ENCODE measurements at places on chromosomes 3 and 15.

GRCh38 chr15:38029736-38030135, 95.3 kb downstream of the TMCO5A start:
- no peak for DNase-seq

- no peak for DNase-seq
Observed at GRCh38 chr3:32818970-32819511, 1.2 kb downstream of the TRIM71 start.

GRCh38 chr3:50299929-50300680, 900 bp upstream of the HYAL3 start:
- DNase-seq = no peak

DNA sequence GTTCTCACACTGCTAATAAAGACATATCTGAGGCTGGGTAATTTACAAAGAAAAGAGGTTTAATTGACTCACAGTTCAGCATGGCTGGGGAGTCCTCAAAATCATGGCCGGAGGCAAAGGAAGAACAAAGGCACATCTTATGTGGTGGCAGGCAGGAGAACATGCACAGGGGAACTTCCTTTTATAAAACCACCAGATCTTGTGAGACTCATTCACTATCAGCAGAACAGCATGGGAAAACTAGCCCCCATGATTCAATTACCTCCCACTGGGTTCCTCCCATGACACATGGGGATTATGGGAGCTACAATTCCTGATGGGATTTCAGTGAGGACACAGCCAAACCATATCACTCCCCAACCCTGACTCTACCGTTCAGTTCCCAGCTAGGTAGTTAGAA, 59.7 kb upstream of the MINAR1 start:
- DNase-seq = no peak

- peak; percentile 36 for DNase-seq
Observed at GRCh38 chr3:185824051-185825005, 514 bp downstream of the IGF2BP2 start.

DNA sequence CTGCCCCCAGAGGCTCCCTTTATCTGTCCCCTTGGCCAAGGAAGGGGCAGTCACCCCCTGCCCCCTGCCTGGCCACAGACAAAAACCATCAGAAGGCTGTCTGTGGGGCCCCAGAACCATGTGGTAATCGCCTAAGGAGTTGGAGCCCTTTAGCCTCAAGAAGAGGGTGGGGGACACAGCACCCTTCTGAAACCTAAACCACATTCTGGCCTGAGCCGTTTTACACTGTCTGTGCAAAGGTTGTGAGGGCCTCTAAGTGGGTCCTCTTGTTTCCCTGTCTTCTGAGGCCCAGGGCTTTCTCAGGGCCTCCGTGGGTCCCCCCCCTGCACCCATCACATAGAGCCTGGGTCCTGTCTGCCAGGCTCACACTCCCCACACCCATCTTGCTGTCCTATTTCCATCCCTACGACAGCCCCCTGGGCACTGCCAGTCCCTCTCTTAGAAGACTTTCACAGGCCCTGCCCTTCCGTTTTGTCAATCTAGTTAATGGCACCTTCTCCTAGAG, 17.9 kb upstream of the RPUSD3 start:
- no peak for DNase-seq

DNA sequence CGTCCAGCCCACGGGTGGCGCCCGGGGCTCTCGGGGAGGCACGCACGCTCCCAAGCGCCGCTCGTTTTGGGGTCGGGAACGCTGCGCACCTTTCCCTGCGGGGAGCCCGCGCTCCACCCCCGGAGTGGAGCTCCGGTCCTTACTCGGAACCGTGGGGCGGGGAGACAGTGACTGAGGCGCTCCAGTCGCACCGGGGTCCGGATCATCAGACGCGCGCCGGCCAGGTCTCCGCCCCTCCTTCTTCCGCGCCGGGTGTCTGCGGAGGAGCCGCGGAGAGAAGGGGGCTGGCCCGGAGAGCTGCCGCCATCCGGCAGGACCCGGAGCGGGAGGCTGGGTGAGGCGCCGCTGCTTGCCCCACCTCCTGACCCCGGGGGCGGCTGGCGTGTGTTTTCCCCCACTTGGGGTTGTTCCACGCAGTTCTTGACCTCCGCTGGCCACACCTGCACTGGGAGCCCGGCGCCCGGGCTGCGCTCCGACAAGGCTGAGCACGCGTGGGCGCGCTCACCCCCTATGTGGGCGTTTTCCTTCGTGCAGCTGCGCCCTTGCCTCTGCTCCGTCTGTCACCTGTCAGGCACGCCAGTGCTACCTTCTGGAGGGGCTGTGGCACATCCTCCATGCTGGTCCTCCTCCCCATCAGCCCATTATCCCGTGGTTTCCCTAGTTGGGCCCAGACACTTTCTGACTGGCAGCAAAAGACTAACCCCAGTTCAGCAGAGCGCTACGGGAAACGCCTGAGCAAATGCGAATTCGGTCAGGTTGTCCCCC, at the start of gene MCF2L2:
Gene MCF2L2, minus strand, starts transcription at position 173 of the 765 bp plus-strand sequence. CDS start 642 bp downstream, outside the sequence.
- DNase-seq = peak; percentile 84

GRCh38 chr15:48774484-48774883, 36.4 kb downstream of the CEP152 start:
- no peak for DNase-seq

GRCh38 chr15:66390678-66391077, 4.0 kb downstream of the MAP2K1 start:
- DNase-seq = no peak

GRCh38 chr15:62783303-62783957, 259.1 kb upstream of the TPM1 start:
- no peak for DNase-seq

GRCh38 chr3:142027300-142027699, 122.0 kb downstream of the TFDP2 start:
- no peak for DNase-seq

- no peak for DNase-seq
Observed at GRCh38 chr15:89475661-89476060, 20.7 kb downstream of the RHCG start.

DNA sequence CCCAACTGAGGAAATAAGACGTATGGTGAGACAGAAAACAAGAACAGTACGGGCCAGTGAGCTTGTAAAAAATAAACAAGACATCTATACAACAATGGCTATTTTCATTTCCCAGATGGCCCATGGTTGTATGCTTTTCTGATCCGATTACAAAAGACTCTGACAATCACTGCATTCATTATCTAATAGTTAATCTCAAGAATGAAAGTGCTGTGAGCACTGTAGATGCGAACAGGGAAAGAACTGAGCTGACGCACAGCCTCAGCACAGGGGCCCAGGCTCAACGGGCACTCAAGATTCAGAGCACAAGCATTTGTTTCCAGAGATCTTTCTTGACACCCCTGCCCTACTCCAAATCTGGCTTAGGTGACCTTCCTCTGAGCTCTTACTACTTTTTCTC, 6.9 kb downstream of the MTMR10 start:
- no peak for DNase-seq

DNA sequence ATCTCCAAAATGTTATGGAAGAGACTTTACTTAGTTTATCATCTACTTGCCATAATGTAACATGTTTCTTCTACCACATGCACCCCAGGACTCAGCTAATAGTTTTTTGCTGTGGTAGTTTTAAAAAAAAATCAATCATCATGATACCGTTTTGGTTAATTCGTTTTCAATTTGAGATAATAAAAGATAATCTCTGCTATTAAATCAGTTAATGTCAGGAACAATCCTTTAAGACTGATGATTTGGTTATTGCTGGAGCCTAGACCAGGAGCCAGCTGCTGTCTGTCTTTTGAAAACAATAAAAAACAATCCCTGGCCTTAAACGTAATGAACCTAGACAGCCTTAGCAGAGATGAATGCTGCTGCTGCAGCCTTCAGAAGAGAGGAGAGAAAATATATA, 403.7 kb downstream of the OXSM start:
- no peak for DNase-seq

DNA sequence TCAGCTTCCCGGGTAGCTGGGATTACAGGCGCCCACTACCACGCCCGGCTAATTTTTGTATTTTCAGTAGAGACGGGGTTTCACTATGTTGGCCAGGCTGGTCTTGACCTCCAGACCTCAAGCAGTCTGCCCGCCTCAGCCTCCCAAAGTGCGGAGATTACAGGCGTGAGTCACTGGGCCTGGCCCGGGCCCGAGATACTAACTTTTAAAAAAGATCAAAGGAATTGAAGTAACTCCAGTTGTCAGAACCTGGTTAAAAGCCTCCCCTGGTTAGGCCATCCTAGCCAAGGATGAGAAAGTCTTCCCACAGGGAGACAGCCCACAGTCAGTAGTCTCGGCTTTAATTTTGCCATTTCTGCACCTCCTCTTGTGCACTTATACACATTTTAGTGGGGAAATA, 212.3 kb upstream of the MCTP2 start:
- no peak for DNase-seq

GRCh38 chr3:188266562-188267274, 112.8 kb downstream of the LPP start:
- DNase-seq = no peak

DNA sequence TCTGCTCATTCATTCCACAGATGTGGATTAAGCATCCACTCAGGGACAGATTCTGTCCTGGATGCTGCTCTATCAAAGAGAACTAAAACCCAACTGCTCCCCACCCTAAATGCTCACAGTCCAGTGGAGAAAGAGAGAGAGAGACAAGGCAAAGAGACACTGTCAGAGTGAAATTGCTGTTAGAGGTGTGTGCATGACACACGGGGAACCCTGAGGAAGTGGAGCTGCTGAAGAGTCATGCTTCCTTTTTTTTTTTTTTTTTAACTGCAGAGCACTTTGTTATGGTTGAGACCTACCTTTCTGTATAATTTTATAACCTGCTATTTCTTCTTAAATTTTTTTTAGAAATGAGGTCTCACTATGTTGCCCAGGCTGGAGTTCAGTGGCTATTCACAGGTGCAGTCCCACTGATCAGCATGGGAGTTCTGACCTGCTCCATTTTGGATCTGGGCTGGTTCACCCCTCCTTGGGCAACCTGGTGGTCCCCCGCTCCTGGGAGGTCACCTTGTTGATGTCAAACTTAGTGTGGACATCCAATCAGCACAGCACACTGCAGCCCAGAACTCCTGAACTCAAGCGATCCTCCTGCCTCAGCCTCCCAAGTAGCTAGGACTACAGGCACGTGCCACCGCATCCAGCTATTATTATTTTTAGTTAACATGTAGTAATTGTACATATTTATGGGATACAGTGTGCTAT, 18.2 kb upstream of the PSTPIP1 start:
- DNase-seq = no peak

DNA sequence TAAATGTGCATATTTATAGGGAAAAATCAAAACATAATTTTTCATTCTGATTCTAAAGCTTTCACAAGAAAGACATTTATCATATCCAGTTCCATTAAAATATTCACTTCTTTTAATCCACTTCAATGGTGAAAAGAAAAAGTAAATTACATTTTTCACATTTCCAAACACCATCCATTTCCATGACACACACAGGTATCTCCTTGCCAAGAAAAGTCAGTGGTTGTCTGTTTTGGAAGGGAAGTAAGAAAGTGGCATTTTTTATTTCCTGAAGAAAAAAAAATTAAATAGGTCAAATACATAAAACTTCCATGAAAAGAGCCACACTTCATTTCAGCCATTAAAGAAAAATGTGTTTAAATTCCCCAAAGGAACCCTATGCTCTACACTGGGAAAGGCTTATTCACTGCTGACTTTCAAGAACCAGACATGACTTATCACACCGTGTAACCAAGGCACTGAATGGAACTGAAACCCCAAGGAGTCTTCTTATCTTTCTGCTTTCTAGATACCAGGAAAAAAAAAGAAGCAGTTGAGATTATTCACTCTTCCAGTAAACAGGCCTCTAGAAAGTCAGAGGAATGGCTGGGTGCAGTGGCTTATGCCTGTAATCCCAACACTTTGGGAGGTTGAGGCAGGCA, 44.5 kb downstream of the OSBPL10 start:
- no peak for DNase-seq

GRCh38 chr3:24318677-24319287, 175.9 kb downstream of the THRB start:
- DNase-seq = no peak

- DNase-seq = no peak
Observed at GRCh38 chr3:32817558-32818228, at the start of gene TRIM71. Gene TRIM71 (plus strand): TSS chr3:32817997. CDS start chr3:32818081, 84 bp downstream.

GRCh38 chr3:112875561-112875960, 28.9 kb upstream of the CD200R1L start:
- DNase-seq = no peak

DNA sequence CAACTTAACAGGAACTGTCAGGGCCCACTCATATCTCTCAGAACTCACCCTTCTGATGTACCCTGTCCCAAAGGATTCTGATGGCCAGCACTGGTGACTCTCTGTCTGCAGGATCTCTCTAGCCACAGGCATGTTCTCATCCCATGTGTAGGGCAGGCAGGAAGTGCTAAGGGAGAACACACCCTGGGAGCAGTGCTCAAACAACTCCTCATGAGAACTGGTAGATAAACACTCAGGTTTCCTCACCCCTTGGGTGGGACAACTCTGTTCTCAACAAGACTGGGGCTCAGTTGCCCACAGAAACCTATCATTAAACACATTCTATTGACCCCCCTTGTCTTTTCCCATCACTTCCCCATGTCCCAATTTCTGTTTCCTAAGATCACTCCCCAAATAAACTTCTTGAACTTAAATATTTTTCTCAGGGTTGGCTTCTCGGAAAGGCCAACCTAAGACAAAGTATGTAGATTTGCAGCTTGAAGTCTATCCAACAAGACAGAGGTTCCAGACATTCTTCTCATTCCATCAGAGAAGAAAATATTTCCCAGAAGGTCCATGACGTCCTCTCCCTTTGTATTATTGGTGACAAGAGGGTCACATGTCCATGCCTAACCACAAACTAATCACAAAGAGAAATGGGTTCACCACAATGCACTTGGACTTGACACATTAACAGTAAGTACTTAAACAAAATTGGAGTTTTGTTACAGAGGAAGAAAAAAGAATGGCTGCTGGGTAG, 276.6 kb upstream of the GADL1 start:
- DNase-seq = no peak

DNA sequence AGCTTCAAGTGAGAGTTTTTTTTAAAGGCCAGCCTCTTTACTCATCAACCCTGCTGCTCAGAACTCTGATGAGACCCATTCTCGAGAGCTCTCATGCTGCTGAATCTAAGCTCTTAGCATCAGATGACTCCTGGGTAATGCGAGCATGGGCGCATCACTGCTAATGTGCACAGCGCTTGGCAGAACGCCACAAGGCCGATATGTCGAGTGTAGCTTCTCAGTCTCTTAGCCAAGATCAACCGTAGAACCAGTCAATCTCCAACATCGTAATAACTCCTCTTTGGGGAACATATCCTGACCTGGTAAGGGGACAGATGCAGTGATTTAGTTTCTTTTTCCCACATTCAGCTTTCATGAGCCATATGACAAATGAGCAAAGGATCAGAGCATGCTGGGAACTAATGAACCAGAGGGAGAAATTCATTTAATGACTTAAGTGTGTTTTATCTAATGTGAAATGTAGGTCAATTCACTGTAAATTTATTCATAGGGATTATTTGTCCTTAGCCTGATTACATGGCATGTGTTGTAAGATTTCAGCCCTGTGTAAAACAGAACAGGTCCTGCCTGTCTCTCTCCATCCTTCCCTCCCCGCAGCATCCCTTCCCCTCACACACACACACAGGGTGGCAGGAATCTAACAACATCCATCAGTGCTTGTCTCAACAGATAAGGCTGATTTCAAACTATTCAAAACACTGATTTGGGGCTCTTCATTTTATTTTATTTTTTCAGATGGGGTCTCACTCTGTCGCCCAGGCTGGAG, 195.4 kb upstream of the C2CD4B start:
- DNase-seq = no peak

Data from WTC11 (cell line).